ENCODE measurements at places on chromosomes 13 and 19. TPM values are rescaled to one million over a fixed set of nuclear protein-coding genes. Genes with fewer than 3 reads are reported as not detected.

Gene DHDH
- total RNA-seq, result 0.61 TPM

Gene TEX26
- 0.45 TPM for total RNA-seq

Gene DGKH
- 11.8 TPM for total RNA-seq

Gene C3
- 1,009 TPM for total RNA-seq

Gene KDELR1
- total RNA-seq, result 113 TPM

Gene C13orf42
- not detected for total RNA-seq

Gene B3GNT8
- 8.1 TPM for total RNA-seq

Gene KCNN4
- 3.1 TPM for total RNA-seq

Gene FFAR1
- total RNA-seq, result not detected

Gene MCEMP1
- total RNA-seq, result 9.1 TPM

Gene POLR1G
- total RNA-seq, result 6.7 TPM

Gene NPAS1
- not detected for total RNA-seq

Gene MAST1
- 0.90 TPM for total RNA-seq

Gene C1QTNF9B
- not detected for total RNA-seq

Gene MYDGF
- 98.5 TPM for total RNA-seq

Gene CEACAM5
- total RNA-seq, result 0.35 TPM

Gene OR7D2
- total RNA-seq, result not detected

Gene CYP4F2
- not detected for total RNA-seq

Gene PEX11G
- total RNA-seq, result 3.5 TPM

Gene ZFP14
- 3.4 TPM for total RNA-seq

Gene ATXN8OS
- not detected for total RNA-seq

Gene POU4F1
- not detected for total RNA-seq

Gene C5AR1
- total RNA-seq, result 135 TPM

Gene ADM5
- 1.3 TPM for total RNA-seq

Gene VSIG10L
- total RNA-seq, result 2.4 TPM

Gene ZNF154
- total RNA-seq, result 4.8 TPM

Gene PLA2G4C
- total RNA-seq, result 7.1 TPM
